H4 (cell line): ENCODE measurements at places on chromosomes 13 and 19. TPM values are rescaled to one million over a fixed set of nuclear protein-coding genes. Genes with fewer than 3 reads are reported as not detected.

TTC9B gene
- not detected in 2 replicates for total RNA-seq

INAFM1 gene
- 5.7 and 7.2 TPM in 2 replicates for total RNA-seq

SULT2A1 gene
- not detected in 2 replicates for total RNA-seq

KASH5 gene
- not detected in 2 replicates for total RNA-seq

- no peak for DNase-seq
Measured at GRCh38 chr13:36453516-36453915, 21.2 kb downstream of the CCNA1 start.

GRCh38 chr13:91331047-91331915 is 16.2 kb upstream of the MIR17HG start:
- DNase-seq, result no peak

GRCh38 chr13:110564472-110564985 is 3.0 kb upstream of the RAB20 start:
- no peak for DNase-seq

DNA sequence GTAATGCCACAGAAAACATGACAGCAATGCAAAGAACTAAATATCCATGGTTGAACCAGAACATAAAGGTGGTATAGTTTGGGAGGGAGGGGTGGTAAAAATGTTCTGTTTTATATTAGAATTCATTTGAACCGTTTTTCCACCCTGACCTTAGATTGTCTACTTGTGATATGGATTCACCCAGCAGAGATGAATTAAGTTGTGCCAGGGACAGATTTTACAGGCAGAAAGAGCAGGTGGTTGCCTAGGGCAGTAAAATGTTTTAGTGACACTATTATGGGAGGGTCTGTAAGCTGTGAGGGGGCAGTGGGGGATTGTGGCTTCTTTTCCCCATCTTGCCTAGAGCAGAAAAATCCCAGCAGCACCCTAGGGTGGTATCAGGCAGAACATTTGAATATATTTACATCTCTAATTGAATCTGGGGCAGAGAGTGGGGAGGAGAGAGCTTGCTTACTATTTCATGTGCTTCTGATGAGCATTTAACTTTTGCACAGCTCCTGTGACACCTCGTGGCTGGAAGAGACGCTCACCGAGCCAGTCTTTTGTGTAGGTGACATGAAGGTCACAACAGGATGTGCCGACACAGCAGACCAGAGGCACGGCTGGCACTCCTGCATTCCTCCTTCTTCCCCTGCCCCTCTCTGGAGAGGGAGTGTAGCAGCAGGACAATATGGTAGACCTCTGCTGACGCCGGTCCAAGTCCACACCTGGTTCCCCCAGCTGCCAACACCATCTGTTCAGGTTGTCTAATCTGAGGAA is 452.3 kb downstream of the IRS2 start:
- DNase-seq, result no peak

DNA sequence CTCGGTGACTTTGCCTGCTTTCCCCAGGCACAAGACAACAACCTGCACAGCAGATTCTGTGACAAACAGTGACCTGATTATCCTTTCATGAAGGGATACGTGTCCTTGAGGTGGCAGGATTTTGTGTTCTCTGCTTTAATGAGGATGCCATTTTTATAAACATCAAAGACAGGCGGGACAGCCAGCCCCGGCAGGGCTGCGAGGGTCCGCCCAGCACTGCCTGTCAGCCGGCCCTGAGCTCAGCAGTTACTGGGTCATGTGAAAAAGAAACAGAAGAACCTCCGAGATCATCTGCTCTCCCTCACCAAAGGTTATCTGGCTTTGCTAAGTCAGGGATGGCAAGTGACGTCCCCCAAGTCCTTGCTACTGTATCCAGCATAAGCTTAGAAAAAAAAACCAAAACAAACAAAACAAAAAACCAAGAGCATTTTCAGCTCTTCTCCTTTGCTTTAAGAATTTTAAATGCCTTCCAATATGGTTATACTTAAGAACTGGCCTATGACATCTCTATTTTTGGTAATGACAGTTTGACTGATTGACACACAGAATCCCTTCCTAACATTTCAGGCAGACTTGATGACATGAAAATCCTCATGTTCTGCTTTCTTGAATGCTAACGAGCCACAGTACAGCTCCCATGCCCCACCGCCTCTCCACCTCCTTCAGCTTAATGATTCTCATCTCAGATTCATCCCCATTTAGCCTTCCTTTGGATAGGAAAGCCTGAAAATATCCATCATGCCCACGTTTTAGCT is 666.6 kb upstream of the ARGLU1 start:
- DNase-seq, result no peak

DNA sequence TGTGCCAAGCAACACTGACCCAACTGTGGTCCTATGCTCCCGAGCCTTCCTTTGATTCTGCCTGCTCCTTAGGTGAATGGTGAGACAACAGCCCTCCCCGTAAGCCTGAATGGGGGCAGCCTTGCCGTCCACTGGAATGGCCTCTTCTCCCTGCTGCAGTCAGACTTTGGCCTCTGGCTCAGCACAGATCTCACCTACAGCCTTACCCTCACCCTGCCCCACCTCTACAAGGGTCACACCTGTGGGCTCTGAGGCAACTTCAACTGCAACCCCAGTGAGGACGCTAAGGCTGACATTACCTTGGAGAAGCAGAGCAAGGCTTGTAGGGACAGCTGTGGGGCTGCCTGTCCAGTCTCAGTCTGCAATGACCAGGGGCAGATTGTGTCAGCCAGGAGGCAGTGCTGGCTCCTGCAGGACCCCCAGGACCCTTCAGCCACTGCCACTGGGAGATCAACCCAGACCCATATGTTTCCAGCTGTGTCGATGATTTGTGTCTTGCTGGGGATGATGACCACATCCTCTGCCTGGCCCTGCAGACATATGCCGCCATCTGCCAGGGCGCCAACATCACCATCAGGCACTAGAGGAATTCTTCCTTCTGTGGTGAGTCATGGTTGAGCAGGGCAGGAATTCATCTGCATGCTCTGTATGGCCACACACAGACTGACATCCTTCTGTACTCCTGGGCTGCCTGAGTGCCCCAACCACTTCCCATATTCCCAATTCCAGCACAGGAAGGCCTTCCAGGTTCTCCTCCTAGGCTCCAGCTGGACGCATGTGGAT is 27.3 kb upstream of the FXYD3 start:
- DNase-seq, result peak; percentile 98

- no peak for DNase-seq
Measured at GRCh38 chr13:93674337-93674755, 447.7 kb downstream of the GPC6 start.

DNA sequence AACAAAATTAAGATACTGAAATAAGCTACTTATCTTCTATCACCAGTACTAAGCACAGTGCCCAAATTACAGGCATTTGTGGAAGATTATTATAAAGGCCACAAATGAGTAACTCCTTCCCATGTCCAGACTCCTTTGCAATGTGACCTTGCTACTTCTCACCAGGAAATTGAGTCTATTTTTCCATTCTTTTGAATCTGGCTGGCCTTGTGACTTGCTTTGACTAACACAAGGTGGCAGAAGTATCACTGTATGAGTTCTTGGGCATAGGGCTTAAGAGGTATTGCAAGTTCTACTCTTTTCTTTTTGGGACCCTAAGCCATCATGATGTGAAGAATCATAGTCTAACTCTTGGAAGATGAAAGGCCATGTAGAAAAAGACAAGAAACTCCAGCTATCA is 49.9 kb downstream of the UGGT2 start:
- peak; percentile 3 for DNase-seq

GRCh38 chr19:55300886-55301458 is 17.2 kb downstream of the BRSK1 start:
- DNase-seq, result no peak

- no peak for DNase-seq
Measured at GRCh38 chr19:52527956-52528351, 486 bp downstream of the ZNF808 start.

GRCh38 chr19:51089786-51090185 is 7.1 kb upstream of the KLK14 start:
- no peak for DNase-seq

DNA sequence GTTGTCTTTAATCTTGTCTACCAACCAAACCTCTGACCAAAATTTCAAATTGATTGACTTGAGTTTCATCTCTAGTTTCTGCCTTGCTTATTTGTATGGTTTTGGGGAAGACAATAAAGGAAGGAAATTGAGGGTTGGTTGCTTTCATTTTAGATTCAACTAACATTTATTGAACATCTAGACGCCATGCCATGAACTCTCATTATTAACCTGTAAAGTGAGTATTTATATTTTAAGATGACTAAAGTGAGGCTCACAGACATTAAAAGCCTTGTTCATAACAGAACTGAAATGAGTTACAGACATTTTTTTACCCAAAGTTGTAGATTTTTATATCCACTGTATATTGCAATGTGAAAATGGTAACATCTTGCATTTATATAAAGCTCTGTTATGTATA is 239.3 kb downstream of the LMO7 start:
- no peak for DNase-seq

DNA sequence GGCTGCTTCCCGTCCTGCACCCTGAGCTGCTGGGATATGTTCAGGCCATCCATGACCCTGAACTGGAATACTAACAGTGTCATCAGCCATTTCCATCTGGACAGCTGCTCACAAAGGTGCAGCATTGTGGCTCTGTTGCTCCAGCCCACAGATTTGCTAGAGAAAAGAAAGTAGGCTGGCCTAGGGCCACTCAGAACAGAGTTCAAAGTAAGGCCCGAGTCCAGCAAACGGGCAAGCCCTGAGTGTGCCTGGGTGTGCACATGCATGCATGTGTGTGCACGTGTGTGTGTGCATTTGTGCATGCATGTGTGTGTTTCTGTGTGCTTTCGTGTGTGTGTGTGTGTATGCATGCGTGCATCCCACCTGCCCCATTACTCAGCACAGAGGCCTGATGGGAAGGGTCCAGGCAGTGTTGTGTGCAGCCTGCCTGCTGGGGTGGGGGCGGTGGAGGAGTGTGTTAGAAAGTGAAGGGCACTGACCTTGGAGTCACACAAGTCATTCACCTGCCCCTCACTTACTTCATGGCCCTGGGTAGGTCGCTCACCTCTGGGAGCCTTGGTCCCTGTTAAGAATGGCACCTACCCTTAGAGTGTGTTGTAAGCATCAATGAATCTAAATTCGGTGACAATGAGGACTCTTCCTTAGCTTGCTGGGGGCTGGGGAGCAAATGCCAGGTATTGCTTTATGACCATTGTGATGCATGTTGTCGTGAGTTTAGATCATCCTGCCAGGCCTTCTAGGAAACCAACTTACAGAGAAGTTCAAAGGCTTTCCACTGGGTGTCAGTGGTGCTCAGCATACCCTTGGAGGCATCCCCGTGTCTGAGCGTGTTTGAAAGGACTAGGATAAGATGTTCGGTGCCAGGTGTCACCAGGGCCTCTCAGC is 53.2 kb downstream of the GPR12 start:
- DNase-seq, result peak; percentile 31

GRCh38 chr13:40819797-40820315 is 30.4 kb downstream of the SLC25A15 start:
- no peak for DNase-seq

- no peak for DNase-seq
Measured at GRCh38 chr19:39515551-39516191, 732 bp downstream of the SELENOV start.

GRCh38 chr19:41175801-41176777 is 16.9 kb upstream of the CYP2S1 start:
- DNase-seq, result peak; percentile 84

DNA sequence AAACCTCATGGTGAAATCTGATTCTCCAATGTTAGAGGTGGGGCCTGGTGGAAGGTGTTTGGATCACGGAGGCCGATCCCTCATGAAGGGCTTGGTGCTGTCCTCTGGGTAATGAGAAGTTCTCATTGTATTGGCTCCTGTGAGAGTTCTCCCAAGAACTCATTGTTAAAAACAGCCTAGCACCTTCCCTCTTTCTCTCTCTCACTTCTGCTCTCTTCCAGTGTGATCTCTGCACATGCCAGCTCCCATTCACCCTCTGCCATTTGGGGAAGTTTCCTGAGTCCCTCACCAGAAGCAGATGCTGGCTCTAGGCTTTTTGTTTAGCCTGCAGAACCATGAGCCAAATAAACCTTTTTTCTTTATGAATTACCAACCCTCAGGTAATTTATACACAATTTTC is 3.1 kb upstream of the SUCLA2 start:
- no peak for DNase-seq

DNA sequence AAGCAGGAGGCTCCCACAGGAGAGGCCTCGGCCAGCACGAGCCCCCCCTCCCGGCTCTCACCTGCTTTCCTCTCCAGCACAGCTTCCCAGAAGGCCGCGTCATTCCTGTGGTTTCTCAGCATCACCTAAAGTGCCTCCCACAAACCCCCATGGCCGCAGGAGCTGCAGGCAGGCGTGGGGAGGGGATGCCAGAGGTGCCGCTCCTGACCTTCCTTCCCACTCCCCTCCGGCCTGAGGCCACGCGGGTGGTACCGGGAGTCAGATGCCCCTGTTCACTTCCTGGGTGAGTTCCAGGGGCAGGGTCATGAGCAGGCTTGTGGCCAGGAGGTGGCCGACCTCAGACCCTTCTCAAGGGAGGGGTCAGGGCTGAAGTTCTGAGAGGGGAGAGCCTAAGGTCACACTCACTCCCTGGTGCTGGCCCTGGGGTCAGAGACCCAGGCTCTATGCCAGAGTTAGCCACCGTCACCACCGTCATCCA is 14.4 kb upstream of the NPAS1 start:
- no peak for DNase-seq

DNA sequence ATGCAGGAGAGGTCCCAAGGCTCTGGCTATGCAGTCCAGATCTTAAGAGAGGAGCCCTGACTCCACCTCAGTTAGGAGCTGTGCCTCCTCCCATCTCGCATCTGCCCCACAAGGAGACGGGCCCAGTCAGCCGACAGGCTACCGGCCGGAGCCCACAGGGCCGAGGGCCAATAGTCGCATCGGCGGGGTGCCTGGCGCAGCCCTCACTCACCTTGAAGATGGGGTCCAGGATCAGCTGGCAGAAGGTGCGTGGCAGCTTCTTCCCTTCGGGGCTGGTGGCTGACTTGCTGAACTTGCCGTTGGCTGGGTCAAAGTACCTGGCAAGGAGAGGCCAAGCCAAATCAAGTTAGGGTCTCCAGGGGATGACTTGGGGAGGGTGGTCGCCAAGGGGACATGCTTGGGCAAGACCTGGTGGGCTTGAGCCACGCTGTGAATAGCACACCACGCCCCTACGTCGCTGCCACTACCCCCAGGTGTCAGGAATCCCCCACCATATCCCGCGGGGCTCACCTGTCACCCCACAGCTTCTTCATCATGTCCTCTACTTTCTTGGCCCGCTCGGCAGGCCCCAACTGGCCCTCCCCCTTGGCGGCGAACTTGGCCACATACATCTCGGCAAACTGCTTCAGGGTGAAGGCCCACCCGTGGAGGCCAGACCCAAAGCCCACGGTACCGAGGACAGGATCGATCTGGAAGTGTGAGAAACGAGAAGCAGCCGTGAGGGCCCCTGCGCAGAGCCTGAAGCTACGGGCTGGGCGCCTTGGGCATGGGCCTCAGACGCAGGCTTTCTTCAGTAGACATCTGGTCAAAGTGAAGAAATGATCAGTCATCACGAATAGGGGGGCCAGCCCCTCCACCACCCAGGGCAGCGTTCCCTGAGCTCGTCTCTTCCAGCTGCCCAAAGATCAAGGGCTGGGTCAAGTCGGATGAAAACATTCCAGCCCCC is 3.3 kb downstream of the EEF2 start:
- no peak for DNase-seq

GRCh38 chr19:13969897-13970296 is 17.6 kb downstream of the DCAF15 start:
- no peak for DNase-seq
